GM04504 (cell line): ENCODE measurements at places on chromosomes 2 and 18.

DNA sequence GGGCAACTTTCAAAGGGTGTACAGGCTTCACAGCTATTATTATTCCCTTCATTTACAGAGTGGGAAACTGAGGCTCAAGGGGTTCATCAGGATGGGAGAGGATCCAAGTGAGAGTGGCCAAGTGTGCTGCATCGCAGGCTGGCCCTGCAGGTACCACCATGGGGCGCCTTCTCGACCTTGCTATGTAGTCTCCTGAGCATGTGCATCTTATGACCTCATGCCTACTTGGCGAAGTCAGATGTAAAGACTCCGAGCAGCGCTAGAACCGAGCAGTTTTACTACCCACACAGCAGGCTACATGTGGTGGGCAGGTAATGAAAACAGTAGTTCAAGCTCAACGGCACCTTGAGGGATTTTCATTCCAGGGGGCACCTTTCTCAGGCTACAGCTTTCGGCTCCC, 42.0 kb downstream of the TFCP2L1 start:
- DNase-seq, result no peak

GRCh38 chr2:50851886-50852285, 180.0 kb downstream of the NRXN1 start:
- no peak for DNase-seq

DNA sequence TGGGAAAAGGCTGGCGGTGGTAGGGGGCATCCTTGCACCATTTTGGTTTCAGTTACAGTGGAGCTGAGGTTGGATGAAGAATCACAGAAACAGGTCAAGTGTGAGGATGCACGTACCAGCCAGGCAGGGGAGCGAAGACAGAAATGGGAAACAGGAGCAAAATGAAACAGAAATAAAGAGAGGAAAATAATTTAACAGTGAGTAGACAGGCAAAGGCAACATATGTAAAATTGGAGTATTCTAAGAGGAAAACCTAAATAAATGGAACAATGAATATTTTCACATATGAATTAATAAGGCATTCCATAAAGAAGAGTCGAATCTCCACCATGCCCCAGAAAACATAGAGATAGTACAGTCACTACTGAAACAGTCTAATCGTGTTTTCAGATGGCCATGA, 29.7 kb downstream of the LRRFIP1 start:
- no peak for DNase-seq

- no peak for DNase-seq
Measured at GRCh38 chr2:158637357-158637756, 157.8 kb upstream of the DAPL1 start.

GRCh38 chr18:11324956-11325882, 175.8 kb upstream of the PIEZO2 start:
- DNase-seq, result peak; percentile 77

DNA sequence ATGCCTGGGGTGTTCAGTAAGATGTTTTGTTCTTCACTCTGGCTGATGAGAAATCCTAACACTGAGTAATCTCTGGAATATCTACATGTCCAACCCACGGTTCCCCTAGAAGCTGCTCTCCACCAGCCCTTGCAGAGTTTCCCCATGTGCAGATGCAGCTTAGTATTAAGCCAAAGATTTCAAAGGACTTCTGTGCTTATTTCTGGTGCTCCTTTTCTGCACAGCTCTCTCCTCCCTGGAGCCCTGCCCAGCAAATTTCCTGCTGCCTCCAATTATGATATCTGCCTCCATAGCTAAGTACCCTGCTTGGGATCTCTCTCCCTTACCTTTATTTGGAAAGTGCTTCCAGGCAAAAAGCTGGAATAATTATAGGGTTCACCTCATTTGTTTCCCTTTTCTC, 949.3 kb downstream of the BCL11A start:
- DNase-seq, result no peak

GRCh38 chr2:224357098-224357901, 44.6 kb downstream of the FAM124B start:
- DNase-seq, result peak; percentile 34

GRCh38 chr2:134395779-134396178, 141.9 kb downstream of the MGAT5 start:
- DNase-seq, result no peak

GRCh38 chr2:237864444-237864931, 5.1 kb downstream of the RAMP1 start:
- no peak for DNase-seq

GRCh38 chr18:45662468-45662867, 47.2 kb downstream of the SLC14A2 start:
- no peak for DNase-seq

GRCh38 chr2:235007664-235008457, 56.0 kb downstream of the SH3BP4 start:
- DNase-seq, result no peak

DNA sequence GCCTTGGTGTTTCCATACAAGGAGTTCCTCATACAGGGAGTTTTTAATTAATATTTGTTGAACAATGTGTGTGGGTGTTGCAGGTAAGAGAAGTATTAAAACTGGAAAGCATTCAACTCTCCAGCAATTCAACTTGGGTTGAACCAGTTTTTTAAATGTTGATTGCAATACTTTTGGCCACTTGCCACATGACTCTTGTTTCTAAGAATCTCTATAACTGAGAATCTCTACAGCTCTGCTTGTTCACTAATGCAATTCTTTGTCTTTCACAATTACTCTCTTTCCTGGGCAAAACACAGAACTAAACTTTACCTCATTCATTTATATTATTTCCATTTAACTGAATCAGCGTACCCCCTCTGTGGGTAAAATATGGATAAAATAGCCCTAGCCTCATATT, 429.4 kb downstream of the ARHGAP15 start:
- peak; percentile 54 for DNase-seq

DNA sequence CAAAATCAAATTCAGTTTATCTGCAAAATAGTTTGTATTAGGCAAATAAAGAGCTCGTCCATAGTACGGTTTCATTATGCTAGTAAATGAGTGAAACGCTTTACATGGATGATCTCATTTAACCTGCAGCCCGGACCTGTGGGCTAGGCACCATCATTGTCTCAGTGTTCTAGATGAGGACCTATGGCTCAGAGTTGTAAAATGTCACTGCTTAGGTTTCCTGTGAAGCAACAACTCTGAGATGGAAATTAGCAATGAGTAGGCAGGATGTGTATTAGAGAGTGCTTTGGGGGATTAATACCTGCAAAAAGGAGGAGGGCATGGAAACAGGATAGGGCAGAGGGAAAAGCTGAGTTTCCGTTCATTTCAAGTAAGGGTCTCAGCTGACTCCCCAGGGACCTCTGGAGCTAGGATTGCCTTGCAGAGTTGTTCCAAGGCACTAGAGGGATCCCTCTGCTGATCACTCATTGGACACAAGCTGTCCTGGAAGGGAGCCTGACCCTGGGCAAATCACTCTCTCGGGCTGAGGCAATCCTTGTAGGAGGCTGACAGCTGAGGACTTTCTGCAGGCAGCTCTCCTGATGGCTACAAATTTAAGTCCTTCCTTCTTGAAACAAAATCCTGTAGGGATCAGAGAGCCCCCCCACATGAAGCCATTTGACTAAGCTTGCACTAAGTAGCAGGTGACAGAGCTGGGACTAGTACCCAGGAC, 58.8 kb upstream of the SIX2 start:
- DNase-seq, result peak; percentile 17

GRCh38 chr2:98936353-98937351, 627 bp upstream of the CRACDL start:
- no peak for DNase-seq

- DNase-seq, result no peak
Measured at GRCh38 chr18:45250479-45250878, 364.8 kb upstream of the SLC14A2 start.

DNA sequence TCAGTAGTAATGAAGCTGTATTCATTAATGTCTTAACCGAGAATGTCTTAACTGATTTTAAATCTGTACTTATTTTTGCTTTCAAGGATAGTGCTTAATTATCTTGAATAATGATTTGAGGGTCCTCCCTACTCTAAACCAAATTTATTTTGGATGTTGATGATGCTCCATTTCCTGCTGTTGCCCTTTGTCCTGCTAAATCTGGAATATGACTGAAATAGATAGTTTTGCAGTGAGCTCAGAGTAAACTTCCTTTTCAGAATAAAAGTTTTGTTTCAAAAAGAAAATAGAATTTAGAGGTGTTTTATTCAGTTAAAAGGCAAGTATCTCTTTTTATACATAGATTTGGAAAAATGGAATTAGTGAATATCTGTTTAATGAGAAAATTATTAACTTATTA, 8.1 kb downstream of the NBEAL1 start:
- DNase-seq, result no peak

GRCh38 chr2:128986026-128986715, 667.5 kb upstream of the HS6ST1 start:
- DNase-seq, result no peak

DNA sequence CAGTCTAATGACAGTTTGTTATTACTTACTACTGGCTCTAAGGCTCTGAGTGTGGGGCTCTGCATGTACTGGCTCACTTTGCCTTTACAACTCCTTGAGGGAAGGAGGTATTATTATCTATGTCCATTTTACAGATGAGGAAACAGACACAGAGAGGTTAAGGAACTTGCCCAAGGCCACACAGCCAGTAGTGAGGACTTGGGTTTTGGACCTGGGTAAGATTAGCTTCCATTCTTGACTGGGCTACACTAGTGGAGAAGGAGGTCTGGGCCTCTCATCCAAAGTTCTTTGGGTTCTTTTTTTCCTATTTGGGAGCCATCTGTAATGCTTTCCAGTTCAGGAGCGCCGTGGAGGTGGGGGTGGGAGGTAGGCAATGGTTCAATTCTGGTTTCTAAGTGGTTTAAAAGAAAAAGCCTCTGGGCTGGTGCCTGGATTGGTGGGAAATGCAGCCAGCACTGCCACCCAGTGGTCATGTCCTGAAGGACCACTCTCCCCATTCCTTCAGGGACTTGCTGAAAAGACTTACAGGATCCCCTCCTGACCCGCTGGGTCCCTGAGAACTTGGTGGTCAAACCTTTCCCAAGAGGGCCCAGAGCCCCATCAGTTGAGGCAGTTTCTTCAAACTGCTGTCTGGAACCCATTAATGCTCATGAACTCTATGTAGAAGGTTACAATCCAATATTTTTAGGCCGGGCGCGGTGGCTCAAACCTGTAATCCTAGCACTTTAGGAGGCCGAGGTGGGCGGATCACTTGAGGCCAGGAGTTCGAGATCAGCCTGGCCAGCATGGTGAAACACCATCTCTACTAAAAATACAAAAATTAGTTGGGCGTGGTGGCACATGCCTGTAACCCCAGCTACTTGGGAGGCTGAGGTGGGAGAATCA, 38.6 kb upstream of the NOTO start:
- DNase-seq, result peak; percentile 33

DNA sequence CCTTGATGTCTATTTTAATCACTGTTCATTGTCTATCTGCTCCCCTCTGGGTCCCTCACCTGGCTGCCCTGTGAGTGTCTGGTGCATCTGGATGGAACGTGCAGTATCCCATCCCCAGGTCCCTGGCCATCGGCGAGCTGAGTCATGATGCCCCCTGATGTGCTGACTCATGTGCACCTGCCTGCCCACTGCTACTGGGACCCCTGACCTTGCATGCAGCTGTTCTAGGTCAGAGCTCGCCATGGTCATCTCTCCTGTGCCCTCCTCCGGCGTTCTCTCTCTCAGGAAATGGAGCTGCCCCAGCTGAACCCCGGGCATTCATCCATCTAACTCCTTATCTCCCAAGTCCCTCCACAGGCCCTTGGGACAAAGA, 516.2 kb upstream of the HS6ST1 start:
- no peak for DNase-seq

- no peak for DNase-seq
Measured at GRCh38 chr18:6951336-6952090, 166.1 kb downstream of the LAMA1 start.

DNA sequence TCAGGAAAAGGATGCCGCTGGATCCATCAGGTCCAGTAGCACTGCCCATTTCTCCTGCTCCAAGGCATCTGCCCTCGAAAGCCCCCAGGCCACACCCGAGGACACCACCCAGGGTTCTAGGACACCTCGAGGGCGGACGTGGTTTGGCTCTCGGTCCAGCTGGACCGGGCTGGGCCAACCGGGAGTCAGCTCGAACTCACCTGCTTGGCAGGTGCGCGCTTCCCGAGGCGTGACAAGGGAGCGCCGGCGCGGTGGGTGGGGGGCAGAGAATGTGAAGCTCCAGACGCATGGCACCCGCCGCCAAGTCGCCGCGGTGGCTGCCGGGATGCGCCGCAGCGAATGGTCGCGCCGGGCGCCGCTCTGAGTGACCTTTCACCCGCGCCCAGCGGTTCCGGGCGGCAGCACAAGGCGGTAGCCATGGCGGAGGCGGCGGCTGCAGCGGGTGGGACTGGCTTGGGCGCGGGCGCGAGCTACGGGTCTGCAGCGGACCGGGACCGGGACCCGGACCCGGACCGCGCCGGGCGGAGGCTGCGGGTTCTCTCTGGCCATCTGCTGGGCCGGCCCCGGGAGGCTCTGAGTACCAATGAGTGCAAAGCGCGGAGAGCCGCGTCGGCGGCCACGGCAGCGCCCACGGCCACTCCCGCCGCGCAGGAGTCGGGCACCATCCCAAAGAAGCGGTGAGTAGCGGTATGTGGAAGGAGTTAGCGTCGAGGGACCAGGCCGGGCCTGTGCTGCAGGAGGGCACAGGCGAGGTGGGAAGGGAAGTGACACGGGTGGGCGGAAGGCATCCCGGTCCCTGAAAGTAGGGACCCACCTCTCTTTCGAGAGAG, at the start of gene AGPS:
Gene AGPS, plus strand, starts transcription at position 401 of the 830 bp plus-strand sequence. Its CDS starts 17 bp downstream, at position 418.
- DNase-seq, result peak; percentile 31

GRCh38 chr2:105070010-105070865, 32.4 kb downstream of the MRPS9 start:
- DNase-seq, result no peak

- DNase-seq, result no peak
Measured at GRCh38 chr2:64686283-64686956, 32.7 kb upstream of the SERTAD2 start.

- no peak for DNase-seq
Measured at GRCh38 chr2:232488097-232488711, 570 bp upstream of the ECEL1 start.

DNA sequence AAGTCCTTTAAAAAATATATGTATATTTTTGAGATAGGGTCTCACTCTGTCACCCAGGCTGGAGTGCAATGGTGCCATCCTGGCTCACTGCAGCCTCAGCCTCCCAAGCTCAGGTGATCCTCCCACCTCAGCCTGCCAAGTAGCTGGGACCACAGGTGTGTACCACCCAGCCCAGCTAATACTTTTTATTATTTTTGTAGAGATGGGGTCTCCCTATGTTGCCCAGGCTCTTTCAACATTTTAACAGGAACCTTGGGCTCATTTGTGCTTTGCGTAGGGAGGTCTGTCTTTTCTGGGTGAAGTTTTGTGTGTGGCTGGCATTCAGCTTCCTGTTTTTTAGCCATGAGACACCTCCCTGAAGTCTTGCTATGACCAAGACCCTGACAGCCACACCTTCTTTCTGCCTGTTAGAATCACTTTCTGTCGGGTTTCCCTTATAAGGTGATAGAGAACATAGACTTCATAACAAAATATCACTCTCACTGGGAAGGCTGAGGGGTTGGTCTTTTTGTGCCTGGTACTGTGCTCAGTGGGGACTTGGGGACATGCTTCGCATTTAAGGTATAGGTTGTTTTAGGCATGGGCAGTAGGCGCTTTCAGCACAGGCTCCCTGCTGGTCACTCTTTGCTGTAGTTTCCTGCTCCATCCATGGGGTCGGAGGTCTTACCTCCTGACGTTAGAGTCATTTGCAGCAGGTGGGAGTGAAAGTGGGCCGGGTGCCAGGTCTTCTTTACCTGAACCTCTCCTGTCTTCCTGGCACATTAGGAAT, 3.4 kb downstream of the RAB31 start:
- DNase-seq, result no peak

- DNase-seq, result no peak
Measured at GRCh38 chr18:57550510-57550909, 36.0 kb downstream of the FECH start.

GRCh38 chr2:75982719-75983118, 272.0 kb upstream of the GCFC2 start:
- no peak for DNase-seq

- DNase-seq, result peak; percentile 17
Measured at GRCh38 chr2:182228741-182229140, 198.1 kb downstream of the PDE1A start.
